H9 (cell line): ENCODE measurements at places on chromosomes 12 and 14. TPM values are rescaled to one million over a fixed set of nuclear protein-coding genes. Genes with fewer than 3 reads are reported as not detected.

- peak; percentile 38 for DNase-seq
Measured at GRCh38 chr12:107014055-107014454, 27.1 kb upstream of the MTERF2 start.

- DNase-seq: no peak
Measured at GRCh38 chr12:108765289-108765764, 34.0 kb upstream of the CORO1C start.

DNA sequence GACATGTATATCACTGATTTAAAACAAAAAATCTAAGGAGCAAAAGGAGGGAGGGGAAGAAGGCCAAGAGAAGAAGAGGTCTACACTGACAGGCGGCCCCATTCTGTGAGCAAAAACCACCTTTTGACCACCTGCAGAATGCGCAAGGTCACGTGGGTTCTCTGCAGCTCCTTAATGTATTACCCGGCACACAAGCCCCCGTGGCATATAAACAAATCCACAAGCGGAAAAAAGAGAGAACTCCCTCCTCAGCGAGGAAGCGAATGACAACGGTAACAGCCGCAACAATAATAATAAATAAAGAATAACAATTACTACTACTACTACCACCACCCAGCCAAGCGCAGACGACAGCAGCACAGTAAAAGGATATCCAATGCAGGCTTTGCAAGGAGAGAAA is 1.3 kb downstream of the KSR2 start:
- DNase-seq: peak; percentile 35

DNA sequence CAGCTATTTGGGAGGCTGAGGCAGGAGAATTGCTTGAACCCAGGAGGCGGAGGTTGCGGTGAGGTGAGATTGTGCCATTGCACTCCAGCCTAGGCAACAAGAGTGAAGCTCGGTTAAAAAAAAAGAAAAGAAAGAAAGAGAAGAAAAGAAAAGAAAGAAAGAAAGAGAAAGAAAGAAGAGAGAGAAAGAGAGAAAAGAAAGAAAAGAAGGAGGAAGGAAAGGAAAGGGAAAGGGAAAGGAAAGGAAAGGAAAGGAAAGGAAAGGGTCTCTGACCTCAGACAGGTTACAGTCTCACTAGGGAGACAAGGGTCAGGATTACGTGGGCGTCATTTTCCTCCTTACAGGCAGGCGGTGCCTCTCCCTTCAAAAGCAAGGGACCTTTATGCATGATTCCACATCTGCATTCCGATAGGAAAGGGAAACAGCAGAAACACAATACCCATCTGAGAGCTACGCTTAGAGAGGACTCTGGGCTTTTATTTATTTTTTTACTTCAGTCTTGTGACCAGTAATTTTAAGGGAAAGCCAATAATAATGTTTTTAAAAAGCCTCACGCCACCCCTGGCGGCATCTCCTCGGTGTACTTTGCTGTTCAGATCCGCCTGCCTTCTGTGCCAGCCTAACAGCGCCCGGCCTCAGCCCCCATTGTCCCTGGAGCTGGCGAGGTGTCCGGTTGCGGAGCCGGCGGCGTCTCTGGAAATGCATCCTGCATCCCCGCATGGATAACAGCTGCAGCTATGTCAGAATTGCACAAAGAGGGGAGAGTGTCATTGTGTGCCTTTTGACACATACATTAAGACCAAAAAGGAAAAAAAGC is 945 bp upstream of the HIP1R start:
- peak; percentile 90 for DNase-seq

ITPR2 gene
- total RNA-seq: 14.8 and 16.1 TPM in 2 replicates
